Fibroblast of pulmonary artery (primary cell): ENCODE measurements at places on chromosomes 16 and 17.

DNA sequence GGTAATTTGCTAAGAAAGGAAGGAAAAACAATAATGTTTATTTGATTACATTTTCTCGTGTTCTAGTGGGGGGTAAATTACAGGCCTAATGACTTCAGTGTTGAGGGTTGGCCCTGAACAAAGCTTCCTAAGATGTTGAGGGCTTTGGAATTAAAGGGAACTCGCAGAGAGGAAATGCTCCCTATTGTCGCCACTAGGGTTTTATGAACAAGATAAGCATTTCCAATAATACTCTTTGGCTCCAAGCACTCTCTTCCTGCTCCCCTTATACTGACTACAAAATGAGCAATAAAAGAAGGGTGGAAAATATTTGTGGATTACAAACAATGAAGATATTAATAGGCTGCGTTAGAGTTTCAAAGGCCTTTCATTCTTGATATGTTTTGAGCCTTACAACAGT, 363.6 kb downstream of the HS3ST3B1 start:
- no peak for DNase-seq

DNA sequence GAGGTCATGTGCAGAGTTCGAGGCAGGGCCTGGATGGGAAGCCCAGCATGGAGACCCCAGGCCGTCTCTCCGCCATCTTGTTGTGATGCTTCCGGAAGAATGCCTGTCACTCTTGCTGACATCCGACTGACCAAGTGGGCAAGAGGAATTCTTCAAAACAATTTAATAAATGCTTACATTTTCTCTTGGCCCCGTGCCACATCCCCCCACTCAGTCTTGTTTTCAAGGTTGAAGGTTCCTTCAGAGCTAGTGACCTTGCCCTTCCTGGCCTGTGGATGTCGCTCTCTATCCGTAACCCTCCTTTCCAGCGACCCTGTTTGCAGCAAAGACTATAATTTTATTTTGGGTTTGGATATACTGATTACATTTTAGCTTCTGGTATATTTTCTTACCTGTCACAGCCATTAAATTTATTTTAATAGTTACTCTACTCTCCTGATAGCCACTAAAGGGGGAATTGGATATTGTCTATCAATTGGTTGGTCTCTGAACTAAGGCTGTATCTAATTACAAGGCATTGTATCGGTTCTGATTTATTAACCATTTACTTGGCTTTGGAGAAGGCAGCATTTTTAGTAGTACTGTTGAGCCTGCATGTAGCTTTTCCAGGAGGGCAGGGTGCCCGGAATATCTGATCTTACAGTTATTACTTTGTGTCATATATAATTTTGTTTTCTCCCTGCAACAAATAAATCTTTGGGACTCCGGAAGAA, 264.5 kb downstream of the WWOX start:
- no peak for DNase-seq

DNA sequence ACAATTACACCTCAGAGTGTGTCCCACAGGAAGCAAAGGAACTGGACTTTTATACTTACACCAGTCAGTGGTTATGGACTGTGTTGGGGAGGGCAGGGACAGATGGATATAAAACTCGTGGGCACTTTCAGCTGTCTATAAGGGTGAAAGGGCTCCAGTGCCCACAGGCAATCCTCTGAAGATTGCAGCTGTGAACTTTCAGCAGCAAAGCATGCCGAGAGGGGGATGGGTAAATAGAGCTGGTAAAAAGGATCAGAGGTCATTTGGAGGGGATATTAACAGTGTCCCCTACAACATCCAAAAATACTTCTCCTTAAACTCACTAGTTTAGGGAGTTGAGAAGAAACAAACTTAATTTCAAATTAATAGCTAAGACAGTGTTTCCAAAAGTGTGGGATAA, 13.3 kb upstream of the RFWD3 start:
- DNase-seq: no peak

DNA sequence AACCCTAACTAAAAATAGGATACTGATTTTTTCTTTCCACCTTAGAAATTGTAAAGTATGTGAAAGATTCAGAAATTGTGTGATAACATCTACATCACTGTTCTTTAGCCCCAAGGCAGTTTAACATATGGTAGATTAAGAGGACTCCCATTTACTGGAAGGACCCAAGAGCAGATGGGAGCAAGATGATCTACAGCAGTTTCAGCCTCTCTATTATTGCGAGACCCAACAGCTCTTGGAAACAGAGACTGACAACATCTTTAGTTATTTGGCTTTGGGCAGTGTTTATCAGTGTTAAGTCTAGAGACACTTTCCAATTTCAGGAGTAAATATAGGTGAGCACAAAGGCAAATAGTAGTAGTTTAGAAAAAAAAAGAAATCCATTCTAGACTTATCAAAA, 124.9 kb upstream of the CORO6 start:
- no peak for DNase-seq

DNA sequence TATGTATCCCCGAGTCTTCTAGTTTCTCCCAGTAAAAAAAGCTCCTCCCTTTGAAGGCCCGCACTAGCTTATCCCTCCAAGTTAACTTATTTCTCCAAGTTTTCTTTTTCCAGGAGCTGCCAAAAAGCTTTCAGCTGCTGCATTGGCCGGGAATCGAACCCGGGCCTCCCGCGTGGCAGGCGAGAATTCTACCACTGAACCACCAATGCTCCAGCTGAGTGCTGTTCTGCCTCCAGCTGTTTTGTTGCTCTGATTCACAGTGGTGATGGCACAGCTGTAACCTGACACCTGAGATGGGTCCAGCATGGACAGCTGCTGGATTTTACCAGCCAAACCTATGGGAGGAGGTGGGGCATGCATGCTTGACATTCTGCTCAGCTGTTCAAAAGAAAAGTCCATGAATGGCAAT, 22.1 kb downstream of the VAC14 start:
- peak; percentile 88 for DNase-seq

- DNase-seq: peak; percentile 29
These were observed 118.5 kb upstream of the CACNG5 start for GRCh38 chr17:66716236-66717026.

GRCh38 chr16:85512808-85513115, 100.4 kb upstream of the GSE1 start:
- no peak for DNase-seq

DNA sequence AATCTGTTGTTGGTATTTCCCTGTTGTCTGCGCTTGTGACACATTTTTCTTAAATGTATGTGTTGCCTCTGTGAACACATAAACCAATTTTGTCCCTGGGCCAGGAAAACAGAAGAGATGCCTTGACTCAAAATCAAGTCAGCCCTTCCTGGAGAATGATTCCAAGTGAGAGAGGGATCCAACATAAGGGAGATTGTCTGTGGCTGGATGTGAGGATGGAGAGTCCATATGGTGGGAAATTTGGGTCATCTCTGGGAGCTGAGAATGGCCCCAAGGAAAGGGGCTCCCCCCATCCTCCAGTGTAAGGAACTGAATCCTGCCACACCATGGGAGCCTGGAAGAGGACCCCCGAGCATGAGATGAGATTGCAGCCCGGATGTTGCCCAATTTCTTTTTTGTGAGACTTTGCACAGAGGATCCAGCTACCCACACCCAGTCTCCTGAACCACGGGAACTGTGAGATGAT, 13.5 kb downstream of the CRYM start:
- no peak for DNase-seq

- peak; percentile 23 for DNase-seq
These were observed 724 bp downstream of the MVP start for GRCh38 chr16:29820730-29821642.
